ENCODE measurements at places on chromosomes 4 and X.
A peak's percentile ranks its signal among the peaks of the same experiment; 100 is the strongest.

GRCh38 chr4:22986262-22986661 is 293.5 kb downstream of the GBA3 start:
- no peak for DNase-seq

- no peak for DNase-seq
Observed at GRCh38 chr4:141220271-141220670, 424 bp upstream of the ZNF330 start.

DNA sequence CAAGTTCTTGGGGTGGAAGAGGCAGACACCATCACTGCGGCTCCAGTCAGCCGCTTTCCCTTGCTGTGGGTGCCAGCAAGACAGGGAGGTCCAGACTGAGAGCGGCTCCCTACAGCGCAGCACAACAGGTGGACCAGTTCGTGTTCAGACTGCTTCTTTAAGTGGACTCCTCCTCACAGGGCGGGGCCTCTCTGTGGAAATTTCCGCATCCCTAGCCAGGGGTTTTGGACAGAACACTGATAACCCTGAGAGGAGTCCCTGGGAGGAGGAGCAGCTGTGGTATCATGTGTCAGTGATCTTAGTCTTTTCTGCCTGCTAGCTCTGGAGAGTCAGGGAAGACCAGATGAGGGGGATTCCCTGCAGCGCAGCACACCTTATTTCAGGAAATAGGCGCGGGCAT is 48.5 kb downstream of the MAGEC2 start:
- DNase-seq = no peak

GRCh38 chrX:100649550-100650356 is 5.8 kb downstream of the SRPX2 start:
- no peak for DNase-seq

- DNase-seq = peak; percentile 41
Observed at GRCh38 chrX:65668377-65669310, 1.2 kb downstream of the MSN start.

DNA sequence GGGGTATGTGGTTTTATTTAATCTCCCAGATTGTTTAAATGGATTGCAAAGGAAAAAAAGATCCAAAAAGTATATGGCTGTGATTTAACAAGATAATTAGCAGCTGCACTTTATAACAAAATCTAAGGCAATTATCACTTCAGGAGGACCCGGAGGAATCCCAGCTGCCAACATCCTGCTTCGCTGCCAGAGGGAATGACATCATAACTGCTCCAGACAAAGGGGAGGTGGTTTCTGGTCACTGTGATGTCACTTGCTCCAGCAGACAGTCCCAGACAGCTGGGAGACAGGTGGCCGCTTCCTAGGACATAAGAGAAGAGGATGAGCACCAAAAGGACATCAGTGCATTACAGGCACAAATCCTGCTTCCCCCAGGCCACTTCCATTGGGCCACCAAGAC is 371.0 kb downstream of the BCOR start:
- DNase-seq = no peak

- DNase-seq = peak; percentile 48
Observed at GRCh38 chr4:6322761-6323566, 53.3 kb downstream of the WFS1 start.
